Stimulated activated CD8-positive, alpha-beta memory T cell treated with anti-CD3 and anti-CD28 coated beads, Interleukin-15, amount 100 ng/mL, for 24 hours (primary cell): ENCODE measurements at places on chromosomes 12 and 14.

- DNase-seq: no peak
These were observed 93.9 kb downstream of the GLT1D1 start for GRCh38 chr12:128947209-128947608.

DNA sequence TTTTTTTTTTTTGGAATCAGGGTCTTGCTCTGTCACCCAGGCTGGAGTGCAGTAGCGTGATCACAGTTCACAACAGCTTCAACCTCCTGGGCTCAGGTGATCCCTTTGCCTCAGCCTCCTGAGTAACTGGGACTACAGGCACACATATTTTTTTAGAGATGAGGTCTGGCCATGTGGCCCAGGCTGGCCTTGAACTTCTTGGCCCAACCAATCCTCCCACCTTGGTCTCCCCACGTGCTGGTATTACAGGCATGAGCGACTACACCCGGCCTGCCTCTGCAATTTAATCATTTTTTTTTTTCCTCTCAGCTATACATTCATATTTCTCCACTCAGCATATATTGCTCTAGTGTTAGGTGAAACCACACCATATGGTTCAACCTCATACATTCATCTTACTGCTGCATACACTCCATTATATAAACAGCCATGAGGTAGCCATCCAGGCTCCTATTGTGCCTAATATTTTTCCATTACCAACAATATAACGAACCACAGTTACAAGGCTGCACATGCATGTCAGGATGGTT is 7.1 kb downstream of the STX2 start:
- DNase-seq: no peak

GRCh38 chr14:66369157-66369697 is 116.9 kb upstream of the CCDC196 start:
- DNase-seq: no peak

- DNase-seq: no peak
These were observed 24.3 kb downstream of the EMP1 start for GRCh38 chr12:13220838-13221237.

GRCh38 chr12:50825372-50825838 is 17.3 kb upstream of the TMPRSS12 start:
- no peak for DNase-seq

GRCh38 chr14:94385553-94386057 is 2.8 kb downstream of the SERPINA1 start:
- DNase-seq: no peak

GRCh38 chr14:58663494-58664111 is 25.8 kb downstream of the DACT1 start:
- DNase-seq: no peak

DNA sequence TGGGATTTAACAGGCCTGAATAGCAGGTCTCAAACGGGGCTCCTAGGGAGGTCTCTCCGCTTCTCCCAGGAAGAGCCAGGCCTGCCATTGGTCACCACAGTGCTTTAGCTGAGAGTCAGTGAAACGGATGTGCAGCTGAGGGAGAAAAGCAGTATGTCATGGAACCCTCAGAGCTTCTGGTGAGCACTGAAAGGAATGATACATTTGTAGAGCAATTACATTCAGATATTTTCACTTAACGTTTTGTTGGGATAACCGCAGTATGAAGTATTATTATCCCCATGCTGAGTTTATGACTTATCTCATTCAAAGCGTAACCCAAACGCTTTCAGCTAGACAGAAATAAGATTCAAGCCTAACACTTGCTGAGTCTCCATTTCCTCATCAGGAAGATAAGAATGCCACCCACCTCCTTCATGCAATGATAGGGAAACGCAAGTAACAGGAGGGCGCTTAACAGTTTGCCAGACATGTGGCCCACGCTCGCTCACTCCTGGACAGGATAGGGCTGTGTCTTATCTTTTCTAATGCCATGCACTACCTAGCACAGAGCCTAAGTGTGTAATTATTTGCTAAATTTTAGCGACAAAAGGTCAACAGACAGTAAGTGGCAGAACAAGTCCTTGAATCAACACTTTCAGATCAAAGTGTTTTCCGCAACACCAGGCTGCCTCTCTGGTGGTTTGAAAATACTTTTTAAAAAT is 28.2 kb downstream of the DAD1 start:
- no peak for DNase-seq

DNA sequence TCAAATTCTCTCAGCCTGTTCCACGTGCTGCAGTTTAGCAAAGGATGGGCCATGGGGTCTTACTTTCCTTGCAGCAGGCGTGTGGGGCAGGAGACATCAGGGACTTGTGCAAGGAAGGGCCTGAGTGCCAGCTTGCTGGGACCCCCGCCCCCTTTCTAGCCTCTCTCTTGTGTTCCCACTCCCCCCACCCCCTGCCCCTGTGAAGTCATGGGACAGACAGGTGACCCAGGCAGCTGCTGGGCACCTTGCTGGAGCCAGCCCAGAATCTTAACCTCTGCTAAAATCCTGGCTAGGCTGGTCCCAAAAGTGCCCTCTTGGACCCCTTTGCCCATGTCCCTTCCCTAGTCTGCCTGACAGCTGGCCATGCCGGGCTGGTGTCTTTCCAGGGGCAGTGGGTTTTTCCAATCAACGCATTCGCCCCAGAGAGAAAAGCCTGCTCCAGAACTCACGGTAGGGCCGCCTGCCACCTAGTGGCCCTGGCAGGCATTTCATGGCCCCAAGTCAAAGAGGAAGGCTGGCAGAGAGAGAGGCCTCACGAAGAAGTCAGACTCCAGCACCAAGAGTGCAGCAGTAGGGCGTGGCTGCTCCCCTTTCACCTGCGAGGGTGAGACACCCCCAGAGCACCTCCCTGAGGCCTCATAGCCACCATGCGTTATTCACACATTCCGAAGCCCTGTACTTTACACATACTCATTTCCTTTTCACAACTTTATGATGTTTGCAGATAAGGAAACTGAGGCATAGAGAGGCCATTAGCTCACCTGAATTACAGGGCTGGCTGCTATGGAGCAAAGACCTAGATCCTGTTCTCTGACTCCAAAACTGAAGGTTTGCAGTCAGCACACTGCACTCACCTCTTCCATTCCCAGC is 67.4 kb downstream of the LGMN start:
- DNase-seq: peak; percentile 50

DNA sequence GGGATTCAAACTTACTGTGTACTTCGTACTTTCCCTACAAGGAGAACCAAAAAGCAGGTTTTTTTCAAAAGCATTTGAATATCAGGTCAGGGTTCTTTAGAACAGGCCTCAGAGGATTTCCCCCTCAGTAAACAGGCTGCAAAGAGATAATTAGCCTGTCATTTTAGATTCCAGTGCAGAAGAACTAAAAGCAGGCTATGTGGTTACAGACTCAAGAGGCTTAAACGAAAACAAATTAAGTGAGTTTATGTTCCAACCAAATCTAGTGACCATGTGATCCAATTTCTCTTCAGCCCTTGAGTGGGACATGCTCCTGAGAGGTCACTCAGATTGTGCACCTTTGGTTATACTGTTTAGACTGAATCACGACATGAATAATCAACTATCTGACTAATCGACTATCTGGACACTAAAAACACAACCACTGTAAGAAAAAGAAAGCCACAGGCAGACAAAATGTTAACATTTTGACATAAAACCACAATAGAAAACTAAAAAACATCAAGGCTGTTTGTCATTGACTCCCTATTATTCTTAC is 4.5 kb downstream of the TMED8 start:
- no peak for DNase-seq

- no peak for DNase-seq
These were observed 18.4 kb downstream of the ASB2 start for GRCh38 chr14:93957751-93958566.

DNA sequence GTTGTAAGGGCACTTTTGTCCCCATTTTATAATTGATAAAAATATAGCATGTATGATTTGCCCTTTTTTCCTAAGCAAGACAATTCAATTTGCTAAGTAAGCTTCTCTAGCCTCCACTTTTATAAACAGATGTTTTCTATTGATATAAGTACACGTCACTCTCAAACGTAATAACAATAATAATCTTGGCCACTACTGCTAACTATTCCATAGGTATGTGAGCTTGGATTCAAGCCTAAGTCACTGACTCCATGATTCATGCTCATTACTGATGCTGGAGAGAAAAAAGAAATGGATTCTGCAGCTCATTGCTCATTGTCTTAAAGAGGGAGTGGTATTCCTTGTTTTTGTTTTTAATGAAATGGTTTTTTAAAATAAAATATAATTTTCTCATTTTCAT is 661.0 kb downstream of the GALC start:
- DNase-seq: no peak

GRCh38 chr12:3533703-3534386 is 42.8 kb downstream of the PRMT8 start:
- DNase-seq: no peak

GRCh38 chr12:76530516-76530915 is 29.1 kb downstream of the OSBPL8 start:
- DNase-seq: no peak

- no peak for DNase-seq
These were observed 63.6 kb upstream of the BCL2L14 start for GRCh38 chr12:12007001-12007712.

DNA sequence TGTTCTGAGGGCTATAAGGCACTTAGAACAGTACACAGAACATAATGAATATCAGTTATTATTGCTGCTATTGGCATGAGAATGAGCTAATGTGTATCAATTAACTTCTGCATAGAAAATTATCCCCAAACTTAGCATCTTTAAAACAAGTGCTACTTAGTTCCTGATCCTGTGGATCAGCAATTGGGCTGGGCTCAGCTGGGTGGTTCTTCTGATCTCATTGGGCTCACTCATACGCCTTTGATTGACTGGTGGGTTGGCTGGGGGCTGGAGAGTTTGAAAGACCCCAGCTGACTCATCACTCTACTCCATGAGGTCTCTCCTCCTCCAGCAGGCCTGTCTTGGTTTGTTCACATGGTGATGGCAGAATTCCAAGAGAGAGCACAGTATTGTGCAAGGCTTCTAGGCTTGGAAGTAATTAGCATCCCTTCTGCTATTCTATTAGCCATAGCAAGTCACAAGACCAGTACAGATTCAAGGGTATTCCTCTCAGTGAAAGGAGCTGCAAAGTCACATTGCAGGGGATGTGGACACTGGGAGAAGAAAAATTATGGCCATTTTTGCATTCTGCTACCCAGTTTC is 27.2 kb upstream of the HSPB8 start:
- DNase-seq: no peak

DNA sequence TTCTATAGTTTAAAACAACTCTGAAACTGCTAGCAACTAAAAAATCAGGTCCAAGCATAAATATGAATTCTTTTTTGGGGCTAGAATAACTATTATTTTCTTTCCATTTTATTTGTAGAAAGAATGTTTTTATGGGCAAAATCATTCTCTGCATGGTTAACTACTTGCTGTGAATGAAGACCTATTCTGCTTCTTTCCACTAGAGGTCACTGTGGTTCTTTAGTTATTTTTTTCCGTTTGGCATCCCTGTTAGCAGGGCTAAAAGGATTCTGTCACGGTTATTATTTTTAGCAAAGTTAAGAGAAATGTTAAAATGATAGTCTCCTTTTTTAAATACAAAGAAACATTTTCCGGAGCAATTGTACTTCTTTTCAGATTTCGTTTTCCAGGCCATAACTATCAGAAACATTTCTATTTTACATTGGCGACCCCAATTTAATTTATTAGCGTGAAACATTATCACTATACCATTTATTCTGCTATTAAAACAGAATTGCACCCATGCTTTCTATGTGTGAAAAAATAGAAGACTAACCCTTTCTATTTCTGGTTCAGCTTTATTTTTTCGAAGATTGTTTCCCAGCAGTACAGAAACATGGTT is 404.8 kb downstream of the ATP23 start:
- DNase-seq: no peak

DNA sequence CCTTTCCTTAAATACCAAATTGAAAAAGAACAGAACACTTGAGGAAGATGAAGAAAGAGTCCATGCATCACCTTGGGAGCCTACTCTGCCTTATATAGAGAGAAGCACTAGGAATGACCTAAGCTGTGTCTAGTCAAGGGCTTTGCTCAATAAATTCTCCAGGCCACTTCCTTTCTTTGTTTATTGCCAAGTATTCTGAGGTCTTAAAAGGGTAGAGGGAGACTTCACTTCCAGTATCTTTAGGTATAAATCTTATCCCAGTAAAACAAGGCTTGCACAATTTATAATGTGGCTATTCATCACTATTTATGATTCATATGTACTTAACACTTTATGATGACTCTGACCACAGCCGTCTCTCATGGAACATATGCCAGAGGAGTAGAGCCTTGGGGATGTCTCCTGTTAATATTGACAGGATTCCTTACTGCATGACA is 85.1 kb upstream of the ARHGAP5 start:
- DNase-seq: no peak

- DNase-seq: no peak
These were observed 52.0 kb downstream of the SLC38A4 start for GRCh38 chr12:46773586-46774321.

- DNase-seq: no peak
These were observed 2.9 kb downstream of the NUDT4 start for GRCh38 chr12:93380480-93381121.

- no peak for DNase-seq
These were observed 293.3 kb downstream of the PPFIA2 start for GRCh38 chr12:81465876-81466275.

GRCh38 chr14:28773861-28774691 is 7.5 kb downstream of the FOXG1 start:
- no peak for DNase-seq

DNA sequence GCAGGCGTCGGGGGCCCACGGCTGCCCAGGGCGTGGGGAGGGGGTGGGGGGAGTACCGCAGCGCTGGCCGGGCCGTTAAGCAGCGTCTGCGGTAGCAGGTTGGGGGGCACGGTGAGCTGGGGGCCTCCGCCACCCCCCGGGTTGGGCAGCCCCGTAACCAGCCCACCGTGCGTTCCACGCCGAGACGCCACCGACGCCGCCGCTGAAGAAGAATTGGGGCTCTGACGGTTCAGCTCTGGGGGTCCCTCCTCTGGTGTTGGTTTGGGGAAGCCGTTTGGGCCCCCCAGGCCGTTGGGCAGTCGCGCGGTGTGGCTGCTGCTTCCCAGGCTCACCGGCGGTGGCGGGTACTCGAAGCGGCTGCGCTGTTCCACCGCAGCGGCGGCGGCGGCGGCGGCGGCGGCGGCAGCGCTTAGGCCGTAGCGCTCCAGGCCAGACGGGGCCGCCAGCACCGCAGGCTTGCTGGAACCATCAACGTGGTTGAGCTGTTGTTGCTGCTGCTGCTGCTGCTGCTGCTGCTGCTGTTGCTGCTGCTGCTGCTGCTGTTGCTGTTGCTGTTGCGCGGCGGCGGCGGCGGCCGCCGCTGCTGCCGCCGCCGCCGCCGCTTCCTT is 1.5 kb downstream of the IRF2BPL start:
- DNase-seq: no peak

DNA sequence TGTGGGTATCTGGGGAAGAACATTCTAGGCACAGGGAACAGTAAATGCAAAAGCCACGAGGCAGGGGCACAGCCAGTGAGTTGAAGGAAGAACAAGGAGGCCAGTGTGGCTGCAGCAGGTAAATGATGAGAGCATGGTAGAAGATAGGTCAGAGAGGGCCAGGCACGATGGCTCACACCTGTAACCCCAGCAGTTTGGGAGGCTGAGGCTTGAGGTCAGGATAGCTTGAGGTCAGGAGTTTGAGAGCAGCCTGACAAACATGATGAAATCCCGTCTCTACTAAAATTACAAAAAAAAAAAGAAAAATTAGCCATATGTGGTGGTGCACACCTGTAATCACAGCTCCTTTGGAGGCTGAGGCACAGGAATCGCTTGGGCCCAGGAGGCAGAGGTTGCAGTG is 86.7 kb upstream of the ESRRB start:
- no peak for DNase-seq

- no peak for DNase-seq
These were observed 64.8 kb upstream of the BEGAIN start for GRCh38 chr14:100651999-100652508.
